ENCODE measurements at places on chromosomes 1 and 21. TPM values are rescaled to one million over a fixed set of nuclear protein-coding genes. Genes with fewer than 3 reads are reported as not detected.

Gene MTARC1
- total RNA-seq: 46.2 TPM

DNA sequence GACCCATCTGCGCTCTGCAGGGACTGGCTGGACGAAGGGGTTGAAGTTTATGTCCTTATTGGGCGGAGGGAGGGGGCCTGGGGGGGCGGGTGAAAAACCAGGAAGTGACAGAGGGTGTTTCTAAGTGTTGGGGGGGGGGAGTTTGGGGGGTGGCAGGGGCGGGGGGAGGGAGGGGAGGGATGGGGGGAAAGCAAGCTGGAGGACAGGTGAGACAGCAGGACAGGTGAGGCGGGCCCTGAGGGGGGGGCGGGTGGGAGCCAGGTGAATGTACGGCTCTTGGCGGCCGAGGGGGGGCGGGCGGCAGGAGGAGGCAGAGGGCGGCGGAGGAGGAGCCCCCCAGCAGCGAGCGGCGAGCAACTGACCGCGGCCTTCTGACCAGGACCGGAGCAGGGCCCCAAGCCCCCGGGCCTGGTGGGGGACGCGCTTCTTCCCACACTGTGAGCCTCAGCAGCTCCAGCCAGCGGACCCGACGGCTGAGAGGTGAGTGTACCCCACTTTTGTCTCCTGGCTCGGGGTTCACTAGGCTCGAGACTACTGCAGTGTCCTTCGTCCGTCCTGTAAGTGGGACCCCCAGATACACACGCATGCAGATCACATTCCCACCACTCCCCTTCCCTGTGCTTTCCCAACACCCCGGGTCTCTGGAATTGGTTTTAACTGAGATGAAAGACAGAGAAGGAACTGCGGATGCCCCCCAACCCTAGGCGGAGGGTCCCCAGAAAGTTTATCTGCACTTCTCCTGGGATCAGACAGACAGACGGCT lies at the start of gene ZBTB7B:
Gene ZBTB7B, plus strand, starts transcription at position 339 of the 763 bp plus-strand sequence. CDS start 11,859 bp downstream, outside the sequence.
- peak within 1 kb of the TSS; percentile 99 for H3K27ac ChIP-seq
- H3K36me3 ChIP-seq: no peaks in the 10 kb centered on the region
- H3K4me3 ChIP-seq: peak within 1 kb of the TSS; percentile 97
- peak; percentile 73 for DNase-seq
- no peaks in the 10 kb centered on the region for H3K27me3 ChIP-seq

DNA sequence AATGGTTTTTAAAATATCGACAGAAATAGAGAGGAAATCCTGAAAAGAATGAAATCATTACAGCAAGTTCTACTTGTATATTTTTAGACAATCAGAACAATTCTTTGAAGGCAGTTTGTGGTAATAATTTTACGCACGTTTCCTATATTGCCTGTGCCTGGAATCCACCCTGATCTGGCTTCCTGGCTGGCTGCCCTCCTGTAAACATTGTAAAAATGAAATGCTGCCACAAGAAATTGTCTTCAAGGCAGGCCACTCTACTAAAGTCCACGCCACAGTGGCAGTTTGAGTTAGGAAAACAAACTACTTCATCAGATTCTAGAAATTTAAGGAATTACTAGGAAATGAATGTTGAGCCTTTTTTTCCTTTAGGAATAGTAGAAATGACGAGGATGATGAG lies 454.5 kb upstream of the NR5A2 start:
- H3K4me3 ChIP-seq: no peak overlapping the region
- H3K4me1 ChIP-seq: no peaks in the 10 kb centered on the region
- no peaks in the 10 kb centered on the region for H3K36me3 ChIP-seq
- DNase-seq: no peak

Gene TNFRSF9
- not detected for total RNA-seq

DNA sequence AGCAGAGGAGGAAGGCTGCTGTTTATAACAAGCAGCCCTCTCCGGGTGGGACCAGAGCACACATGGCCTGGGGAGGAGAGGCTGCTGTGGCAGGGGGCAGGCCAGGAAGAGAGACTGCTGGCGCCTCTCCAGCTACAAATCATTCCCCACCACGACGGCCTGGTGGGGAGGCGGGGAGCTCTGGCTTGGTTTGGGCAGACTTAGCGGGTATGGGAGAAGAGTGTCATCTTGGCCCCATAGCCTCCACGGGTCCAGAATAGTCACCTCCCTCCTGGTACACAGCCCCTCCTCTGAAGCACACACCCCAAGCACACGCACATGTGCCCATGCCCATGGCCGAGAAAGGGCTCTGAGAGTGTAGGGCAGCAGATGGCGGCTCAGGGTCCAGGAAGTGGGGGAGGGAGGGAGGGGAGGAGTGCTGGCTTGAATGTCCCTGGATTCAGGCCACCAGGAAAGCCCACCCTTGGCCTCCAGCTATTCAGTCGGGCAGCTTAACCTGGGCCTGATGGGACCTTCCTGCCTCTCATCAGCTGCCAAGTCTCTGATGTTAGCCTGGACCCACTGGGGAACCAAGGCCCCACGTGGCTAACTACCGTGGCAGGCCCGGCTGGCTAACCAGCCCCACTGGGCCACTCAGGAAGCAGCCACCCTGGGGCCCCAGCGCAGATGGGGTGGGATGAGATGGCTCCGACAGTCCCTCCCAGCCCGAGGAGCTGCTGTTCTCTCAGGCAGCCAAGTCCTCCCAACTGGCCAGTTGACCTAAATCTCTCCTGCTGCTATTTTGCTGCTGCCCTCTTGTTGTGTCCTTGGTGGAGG lies 10.9 kb downstream of the LRP8 start:
- no peaks in the 10 kb centered on the region for H3K27me3 ChIP-seq
- H3K4me3 ChIP-seq: no peak overlapping the region
- H3K4me1 ChIP-seq: peaks cover 3% of the 10 kb centered on the region
- DNase-seq: no peak
- H3K27ac ChIP-seq: no peak overlapping the region

GRCh38 chr21:41709965-41710822 lies 56.7 kb downstream of the RIPK4 start:
- H3K4me1 ChIP-seq: peaks cover 13% of the 10 kb centered on the region
- H3K4me3 ChIP-seq: no peak overlapping the region
- H3K27me3 ChIP-seq: no peaks in the 10 kb centered on the region
- no peaks in the 10 kb centered on the region for H3K36me3 ChIP-seq
- no peak overlapping the region for H3K27ac ChIP-seq

DNA sequence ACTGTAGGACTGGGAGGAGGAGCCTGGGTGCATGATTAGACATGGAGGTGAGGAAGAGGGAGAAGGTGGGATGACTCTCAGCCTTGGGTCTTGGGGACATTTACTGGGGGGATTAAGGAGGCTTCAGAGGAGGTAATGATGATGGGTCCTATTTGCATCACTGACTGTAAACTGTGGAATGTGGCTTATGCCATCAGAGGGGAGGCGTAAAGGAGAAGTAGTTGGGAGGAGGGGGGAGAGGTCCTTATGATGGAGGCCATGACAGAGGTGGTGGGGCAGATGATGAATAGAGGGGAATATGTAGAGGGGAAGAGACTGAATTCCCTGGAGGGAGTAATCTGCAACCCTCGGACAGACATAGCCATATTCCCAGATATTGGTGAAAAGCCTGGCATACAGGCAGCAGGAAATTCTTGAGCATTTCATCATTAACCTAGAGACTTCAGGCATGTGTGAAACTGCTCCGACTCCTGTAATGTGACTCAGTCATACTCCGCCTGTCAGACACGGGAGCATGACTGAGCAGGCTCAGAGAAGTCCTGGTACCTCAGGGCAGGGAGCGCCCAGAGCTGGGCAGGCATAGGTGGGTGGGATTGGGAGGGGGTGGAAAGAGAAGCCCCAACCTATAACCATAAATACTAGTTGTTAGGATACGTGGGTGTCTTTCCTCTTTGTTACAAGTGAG lies 8.0 kb upstream of the LCE5A start:
- no peaks in the 10 kb centered on the region for H3K4me1 ChIP-seq
- H3K27me3 ChIP-seq: no peaks in the 10 kb centered on the region
- no peak for DNase-seq
- H3K27ac ChIP-seq: no peak overlapping the region
- H3K4me3 ChIP-seq: no peak overlapping the region

- no peak for DNase-seq
- H3K4me1 ChIP-seq: no peaks in the 10 kb centered on the region
- H3K36me3 ChIP-seq: no peaks in the 10 kb centered on the region
- H3K27ac ChIP-seq: no peak overlapping the region
- no peaks in the 10 kb centered on the region for H3K27me3 ChIP-seq
Observed at GRCh38 chr1:74419611-74420010, 92.8 kb downstream of the LRRC53 start.

- DNase-seq: peak; percentile 44
- H3K4me3 ChIP-seq: peak overlapping the region; percentile 70
- no peaks in the 10 kb centered on the region for H3K36me3 ChIP-seq
- peak overlapping the region; percentile 74 for H3K27ac ChIP-seq
Observed at GRCh38 chr1:109620401-109620791, 759 bp downstream of the AMPD2 start.

- no peak overlapping the region for H3K27ac ChIP-seq
- H3K36me3 ChIP-seq: no peaks in the 10 kb centered on the region
- no peak for DNase-seq
- no peaks in the 10 kb centered on the region for H3K4me1 ChIP-seq
- H3K4me3 ChIP-seq: no peak overlapping the region
Observed at GRCh38 chr1:188433425-188433824, 1604.7 kb downstream of the PLA2G4A start.

Gene PADI3
- not detected for total RNA-seq

DNA sequence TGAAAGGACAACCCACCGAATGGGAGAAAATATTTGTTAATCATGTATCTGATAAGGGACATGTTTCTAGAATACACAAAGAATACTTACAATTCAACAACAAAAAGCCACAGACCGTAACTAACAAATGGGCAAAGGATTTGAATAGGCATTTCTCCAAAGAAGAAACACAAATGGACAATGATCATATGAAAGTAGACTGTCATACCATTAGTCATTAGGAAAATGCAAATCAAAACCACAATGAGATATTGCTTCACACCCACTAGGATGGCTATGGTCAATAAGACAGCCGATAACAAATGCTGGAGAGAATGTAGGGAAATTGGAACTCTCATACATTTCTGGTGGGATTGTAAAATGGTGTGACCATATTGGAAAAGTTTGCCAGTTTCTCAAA lies 367.2 kb upstream of the SGIP1 start:
- H3K27me3 ChIP-seq: no peaks in the 10 kb centered on the region
- no peak for DNase-seq
- no peak overlapping the region for H3K27ac ChIP-seq

DNA sequence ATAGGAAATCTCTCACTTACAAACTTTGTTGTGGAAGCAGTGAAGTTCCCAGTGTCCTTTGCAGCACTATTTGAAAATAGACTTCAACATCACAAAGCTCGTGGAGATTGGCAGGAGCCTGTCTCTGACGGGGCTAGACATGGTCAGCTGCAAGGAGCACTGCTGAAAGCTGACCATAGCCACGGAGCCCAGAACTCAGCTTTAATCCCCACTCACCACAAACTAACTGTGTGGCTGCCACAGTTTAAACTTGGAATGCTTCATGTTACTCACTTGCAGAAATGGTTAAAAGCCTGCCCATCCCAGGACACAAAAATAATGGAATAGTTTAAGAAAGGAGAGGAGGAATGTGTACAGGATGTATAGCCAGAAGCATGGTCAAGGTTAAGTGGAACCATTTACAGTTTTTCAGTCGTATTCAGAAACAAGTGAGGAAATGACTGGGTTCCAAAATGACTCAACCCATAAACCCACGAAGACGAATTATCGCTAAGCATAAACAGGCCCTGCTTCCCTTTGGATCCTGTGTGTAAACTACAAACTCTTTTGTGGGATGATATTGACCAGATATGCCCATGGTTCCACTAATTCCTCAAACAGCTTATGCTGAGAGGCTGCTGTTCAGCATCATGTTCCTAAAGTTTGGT lies 18.2 kb downstream of the DNALI1 start:
- no peaks in the 10 kb centered on the region for H3K4me1 ChIP-seq
- H3K27me3 ChIP-seq: no peaks in the 10 kb centered on the region
- no peak overlapping the region for H3K4me3 ChIP-seq
- no peak for DNase-seq

GRCh38 chr1:27668808-27669723 lies 2.9 kb downstream of the IFI6 start:
- H3K27me3 ChIP-seq: no peaks in the 10 kb centered on the region
- DNase-seq: peak; percentile 80
- no peak overlapping the region for H3K4me3 ChIP-seq
- H3K4me1 ChIP-seq: peaks cover 31% of the 10 kb centered on the region
- H3K27ac ChIP-seq: no peak overlapping the region

GRCh38 chr1:225871359-225872074 lies 10.7 kb downstream of the TMEM63A start:
- H3K27ac ChIP-seq: no peak overlapping the region
- no peak for DNase-seq
- no peak overlapping the region for H3K4me3 ChIP-seq
- peaks cover 39% of the 10 kb centered on the region for H3K36me3 ChIP-seq

Gene CD1B
- not detected for total RNA-seq

GRCh38 chr1:114215436-114215835 lies 61.8 kb upstream of the SYT6 start:
- H3K27me3 ChIP-seq: no peaks in the 10 kb centered on the region
- H3K4me3 ChIP-seq: no peak overlapping the region
- peaks cover 3% of the 10 kb centered on the region for H3K4me1 ChIP-seq
- H3K27ac ChIP-seq: no peak overlapping the region

DNA sequence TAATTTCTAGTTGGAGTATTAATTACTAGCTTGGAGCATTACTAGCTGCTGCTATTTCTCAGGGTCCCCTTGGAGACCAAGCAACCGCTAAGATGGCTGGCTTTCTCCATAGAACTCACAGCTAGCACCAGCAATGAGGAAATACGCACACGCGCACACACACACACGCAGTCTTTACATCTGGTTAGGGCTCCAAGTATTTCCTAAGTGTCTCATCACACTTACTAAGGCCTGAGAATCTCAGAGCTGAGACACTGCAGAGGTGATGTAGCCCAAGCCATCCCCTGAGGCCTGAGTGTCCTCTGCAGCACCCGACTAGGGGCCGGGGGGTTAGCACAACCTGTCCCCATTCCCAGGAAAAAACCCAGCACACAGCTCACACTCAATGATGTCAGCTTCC lies 42.5 kb downstream of the ITPKB start:
- no peak overlapping the region for H3K4me3 ChIP-seq
- H3K27ac ChIP-seq: no peak overlapping the region
- H3K36me3 ChIP-seq: no peaks in the 10 kb centered on the region
- H3K4me1 ChIP-seq: no peaks in the 10 kb centered on the region

Gene CD1D
- total RNA-seq: 2.8 TPM

Gene OLIG1
- total RNA-seq: not detected

DNA sequence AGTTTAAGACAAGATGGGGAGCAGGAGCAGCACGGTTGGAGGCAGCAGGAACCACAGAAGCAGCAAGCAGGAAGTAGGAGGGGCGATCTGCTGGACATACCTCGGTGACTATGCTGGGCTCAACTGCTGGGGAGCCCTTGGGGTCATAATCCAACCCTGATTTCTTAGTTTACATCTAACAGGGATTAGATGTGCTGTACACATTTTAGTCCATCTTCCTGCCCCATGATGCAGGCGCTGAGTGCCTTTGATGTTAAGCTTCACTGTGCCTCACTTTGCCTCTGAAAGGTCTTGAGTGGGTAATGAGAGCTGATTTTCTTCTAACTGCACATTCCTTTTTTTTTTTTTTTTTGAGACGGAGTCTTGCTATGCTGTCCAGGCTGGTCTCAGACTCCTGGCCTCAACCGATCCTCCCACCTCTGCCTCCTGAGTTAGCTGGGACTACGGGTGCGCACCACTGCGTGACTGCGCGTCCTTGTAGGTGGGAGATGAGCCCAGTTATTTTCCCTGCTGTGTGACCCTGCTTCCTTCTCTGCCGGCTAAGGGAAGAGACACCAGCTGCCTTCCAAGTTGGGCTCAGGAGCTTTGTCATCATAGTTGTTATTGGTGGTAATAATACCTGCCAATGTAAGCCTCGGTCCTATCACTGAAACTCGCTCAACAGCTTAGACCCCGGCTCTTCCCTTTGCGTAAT lies 1.1 kb upstream of the RCAN3 start:
- peak overlapping the region; percentile 72 for H3K4me3 ChIP-seq
- H3K36me3 ChIP-seq: no peaks in the 10 kb centered on the region
- H3K4me1 ChIP-seq: peaks cover 12% of the 10 kb centered on the region
- no peaks in the 10 kb centered on the region for H3K27me3 ChIP-seq
- peak overlapping the region; percentile 77 for H3K27ac ChIP-seq
